Posterior vena cava (tissue), 2 donors: ENCODE measurements at places on chromosomes 3 and 15. TPM values are rescaled to one million over a fixed set of nuclear protein-coding genes. Genes with fewer than 3 reads are reported as not detected.

- DNase-seq, result no peak
These were observed 406.6 kb downstream of the MECOM start for GRCh38 chr3:169256796-169257522.

The C15orf62 gene
- 0.10 TPM for total RNA-seq

The SLITRK3 gene
- 0.29 TPM for total RNA-seq

DNA sequence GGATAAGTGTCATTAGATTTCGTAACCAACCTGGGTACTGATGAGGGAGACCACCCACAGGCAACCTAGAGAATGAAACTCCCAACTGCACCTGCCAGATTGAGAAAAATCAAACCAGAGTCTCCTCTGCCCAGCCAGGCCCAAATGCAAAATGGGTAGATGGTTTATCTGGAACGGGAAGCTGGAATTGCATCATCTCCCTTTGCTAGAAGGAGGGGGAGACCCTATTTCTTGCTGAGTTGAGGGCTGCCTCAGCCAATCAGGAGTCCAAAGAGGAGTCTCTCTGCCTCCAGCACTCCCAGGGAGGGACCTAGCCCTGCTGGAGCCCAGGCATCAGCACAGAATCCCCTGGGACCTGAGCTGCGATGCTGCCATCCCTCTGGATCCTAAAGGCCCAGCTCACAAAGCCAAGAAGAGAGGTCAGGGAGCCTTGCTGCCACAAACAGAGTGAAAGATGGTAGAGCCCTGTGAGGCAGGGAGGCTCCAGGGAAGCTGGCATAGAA, 8.1 kb downstream of the RMDN3 start:
- no peak for DNase-seq

- DNase-seq, result peak; percentile 36
These were observed 53.8 kb downstream of the WDR76 start for GRCh38 chr15:43880406-43881194.

GRCh38 chr3:13020159-13020750, 53.0 kb downstream of the IQSEC1 start:
- DNase-seq, result peak; percentile 69

DNA sequence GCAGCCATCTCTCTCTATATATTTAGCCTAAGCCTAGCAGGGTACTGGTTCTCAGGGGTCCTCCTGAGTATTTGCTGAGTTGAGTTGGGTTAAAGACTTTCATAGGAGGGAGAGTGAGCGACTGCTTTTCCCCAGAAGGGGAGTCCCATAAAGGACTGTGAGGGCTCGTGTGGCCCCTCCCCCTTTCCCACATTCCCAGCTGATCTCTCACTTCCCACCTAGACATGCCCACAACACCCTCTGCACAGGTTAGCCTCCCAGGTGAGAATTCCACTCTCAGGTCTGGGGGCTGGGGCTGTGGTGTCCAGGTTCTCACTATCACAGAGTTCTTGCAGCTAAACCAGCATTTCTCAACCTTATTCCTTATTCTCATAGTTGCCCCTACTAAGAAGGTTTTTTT, 15.8 kb downstream of the EPHB1 start:
- no peak for DNase-seq

DNA sequence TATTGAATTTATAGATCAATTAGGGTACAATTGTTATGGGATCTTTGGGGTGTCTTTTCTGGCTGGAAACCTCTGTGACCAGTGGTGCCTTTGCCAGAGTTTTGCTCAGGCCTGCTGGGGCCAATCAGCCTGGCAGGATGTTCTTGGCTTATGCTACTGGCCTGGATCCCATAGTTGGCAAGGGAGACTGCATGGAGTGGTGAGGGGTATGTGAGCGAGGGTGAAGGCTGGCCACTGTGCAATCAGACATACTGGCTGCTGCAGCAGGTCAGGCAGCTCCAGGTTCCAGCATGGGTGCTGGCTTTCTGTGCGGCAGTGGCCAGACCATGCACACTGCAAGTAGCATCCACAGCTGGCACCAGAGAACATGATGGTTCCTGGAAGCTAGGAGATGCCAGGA, 1053.2 kb upstream of the GBE1 start:
- DNase-seq, result no peak

GRCh38 chr3:197883541-197883940, 66.4 kb upstream of the RPL35A start:
- no peak for DNase-seq

- no peak for DNase-seq
These were observed 6.7 kb downstream of the GK5 start for GRCh38 chr3:142218703-142219102.

- peak; percentile 47 for DNase-seq
These were observed 6.1 kb downstream of the VIPR1 start for GRCh38 chr3:42508562-42508961.

DNA sequence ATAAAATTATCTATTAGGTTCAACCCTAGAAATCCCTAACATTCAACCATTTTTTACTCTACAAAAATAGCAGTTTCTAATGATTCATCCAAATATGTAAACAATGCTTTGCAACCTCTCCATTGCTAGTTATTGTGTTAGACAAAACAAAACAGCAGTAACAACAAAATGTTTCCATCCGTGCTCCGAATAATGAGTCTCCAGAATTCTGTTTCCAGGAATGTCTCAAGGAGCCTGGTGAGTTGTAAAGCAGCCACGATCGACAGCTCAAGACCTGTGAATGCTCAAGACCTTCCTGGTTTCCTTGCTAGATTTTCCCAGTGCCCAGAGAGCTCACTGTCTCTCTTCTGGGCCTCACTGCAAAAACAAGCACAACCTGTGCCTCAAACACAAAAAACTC, 49.9 kb downstream of the CHRD start:
- DNase-seq, result peak; percentile 2

DNA sequence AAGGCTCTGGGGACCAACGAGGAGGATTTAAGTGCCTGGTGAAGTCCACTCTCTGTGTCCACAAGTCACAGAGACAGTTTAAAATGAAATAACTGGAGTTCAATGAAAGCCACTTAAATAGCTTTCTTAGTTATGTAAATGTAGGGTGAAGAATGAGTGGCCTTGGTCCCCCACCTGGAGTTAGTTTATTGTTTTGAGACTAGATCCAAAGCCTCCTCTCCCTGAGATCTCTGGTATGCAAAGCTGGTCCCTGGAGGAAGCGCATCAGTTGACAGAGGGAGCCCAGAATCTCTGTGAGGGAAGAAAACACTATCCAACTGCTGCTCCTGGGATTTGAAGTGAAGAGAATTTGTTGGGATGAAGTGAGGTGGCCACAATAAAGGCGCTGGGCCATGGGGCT, 40.5 kb downstream of the EXOG start:
- no peak for DNase-seq

GRCh38 chr3:481680-482079, 285.1 kb downstream of the CHL1 start:
- no peak for DNase-seq

DNA sequence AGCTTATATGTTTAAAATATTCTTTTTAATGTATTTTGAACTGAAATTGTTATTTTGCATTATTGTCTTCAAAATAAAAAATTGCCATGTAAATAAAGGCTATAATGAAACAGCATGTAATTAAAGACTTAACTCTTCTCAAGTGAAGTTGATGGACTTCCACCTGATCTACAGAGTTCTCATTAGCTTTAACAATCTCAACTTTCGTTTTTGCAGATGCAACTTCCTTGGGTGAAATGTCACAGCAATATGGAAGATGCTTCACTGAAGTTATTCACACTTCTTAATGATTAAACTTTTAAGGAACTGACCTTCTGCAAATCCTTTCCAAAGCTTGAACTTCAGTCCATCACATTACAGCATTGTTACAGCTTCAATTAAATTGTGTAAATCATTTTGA, 63.6 kb downstream of the OSTN start:
- DNase-seq, result no peak

- DNase-seq, result no peak
These were observed 193.8 kb downstream of the RORA start for GRCh38 chr15:61035311-61035710.

The RARRES1 gene
- total RNA-seq, result 446 TPM
